ENCODE measurements at places on chromosomes 1 and 21. TPM values are rescaled to one million over a fixed set of nuclear protein-coding genes. Genes with fewer than 3 reads are reported as not detected.

GRCh38 chr1:204102739-204103430 lies 30.0 kb downstream of the SOX13 start:
- DNase-seq = no peak

Gene DEDD
- total RNA-seq = 37.5 TPM

DNA sequence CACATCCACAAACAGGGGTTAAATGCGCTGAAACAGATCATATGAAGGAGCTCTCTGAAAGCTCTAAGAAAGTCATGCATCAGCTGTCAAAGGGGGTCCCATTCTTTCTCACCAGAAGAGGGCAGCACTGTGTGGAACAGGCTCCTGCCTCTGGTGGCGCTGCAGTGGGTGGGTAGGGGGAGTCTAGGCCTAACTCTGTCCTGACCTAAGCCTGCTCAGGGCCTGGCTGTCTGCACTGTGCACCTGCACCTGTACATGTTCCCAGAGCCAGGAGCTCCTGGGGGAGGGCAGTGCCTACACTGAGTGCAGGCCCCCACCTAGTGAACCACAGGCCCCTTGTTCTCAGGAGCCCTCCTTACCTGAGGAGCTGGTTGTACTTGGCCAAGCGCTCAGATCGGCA lies 16.0 kb downstream of the ENO1 start:
- no peak for DNase-seq

Gene BCAR3
- total RNA-seq = 23.5 TPM

- no peak for DNase-seq
These were observed 25.4 kb downstream of the TEX35 start for GRCh38 chr1:178538192-178538916.

- no peak for DNase-seq
These were observed 23.5 kb upstream of the SYDE2 start for GRCh38 chr1:85224295-85224694.

GRCh38 chr1:220315070-220315839 lies 43.0 kb upstream of the RAB3GAP2 start:
- DNase-seq = no peak

DNA sequence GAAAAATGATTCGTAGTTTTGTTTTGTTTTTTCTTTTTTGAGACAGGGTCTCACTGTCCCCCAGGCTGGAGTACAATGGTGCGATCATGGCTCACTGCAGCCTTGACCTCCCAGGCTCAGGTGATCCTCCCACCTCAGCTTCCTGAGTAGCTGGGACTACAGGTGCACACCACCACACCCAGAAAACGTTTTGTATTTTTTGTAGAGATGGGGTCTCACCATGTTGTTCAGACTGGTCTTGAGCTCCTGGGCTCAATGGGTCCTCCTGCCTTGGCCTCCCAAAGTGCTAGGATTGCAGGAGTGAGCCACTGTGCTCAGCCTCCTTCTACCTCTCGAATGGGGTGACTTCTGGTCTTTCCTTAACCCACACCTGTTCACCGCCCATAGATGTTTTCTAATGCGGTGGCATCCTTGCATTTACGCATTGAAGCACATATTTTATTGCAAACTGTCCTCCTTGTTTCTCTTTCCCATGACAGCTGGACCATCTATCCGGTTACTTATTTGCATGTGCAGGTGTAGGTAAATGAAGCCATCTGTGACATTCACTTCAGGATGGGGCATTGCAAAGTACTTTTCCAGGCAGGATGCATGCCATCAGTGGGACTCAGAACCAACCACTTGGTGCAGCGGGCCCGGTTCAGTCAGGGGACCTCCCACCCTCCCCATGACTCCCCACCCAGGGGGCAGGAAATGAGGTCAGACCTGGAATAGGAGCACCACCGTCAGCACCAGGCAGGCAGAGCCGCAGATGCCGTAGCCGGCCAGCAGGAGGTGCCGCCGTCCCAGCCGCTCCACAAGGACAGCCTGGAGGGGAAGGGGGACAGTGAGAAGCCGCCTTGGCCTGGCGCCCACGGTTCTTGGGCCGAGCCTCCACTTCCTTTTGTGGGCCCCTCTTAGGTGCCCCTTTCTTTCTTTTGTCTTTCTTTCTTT lies 16.5 kb downstream of the SLC2A7 start:
- no peak for DNase-seq

DNA sequence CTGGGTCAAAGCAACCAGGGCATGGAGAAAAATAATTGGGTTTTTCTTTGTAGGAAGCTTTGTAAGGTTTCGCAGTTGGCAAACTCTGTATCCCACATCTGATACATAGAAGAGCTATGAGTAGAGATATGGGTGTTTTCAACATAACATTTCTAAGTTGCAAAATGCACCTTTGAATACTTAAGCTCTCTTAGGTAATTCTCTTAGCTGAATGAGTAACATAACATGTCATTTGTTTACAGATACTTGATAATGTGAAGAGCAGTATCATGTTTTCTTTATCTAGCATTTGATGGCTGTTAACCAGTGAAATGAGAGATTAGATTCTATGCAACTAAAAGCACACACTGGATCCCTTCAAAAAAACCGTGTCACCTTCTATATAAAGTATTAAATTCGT lies 21.6 kb downstream of the RAVER2 start:
- no peak for DNase-seq

- DNase-seq = no peak
These were observed 29.3 kb downstream of the PIK3CD start for GRCh38 chr1:9680828-9681227.

Gene LCE1C
- total RNA-seq = not detected

DNA sequence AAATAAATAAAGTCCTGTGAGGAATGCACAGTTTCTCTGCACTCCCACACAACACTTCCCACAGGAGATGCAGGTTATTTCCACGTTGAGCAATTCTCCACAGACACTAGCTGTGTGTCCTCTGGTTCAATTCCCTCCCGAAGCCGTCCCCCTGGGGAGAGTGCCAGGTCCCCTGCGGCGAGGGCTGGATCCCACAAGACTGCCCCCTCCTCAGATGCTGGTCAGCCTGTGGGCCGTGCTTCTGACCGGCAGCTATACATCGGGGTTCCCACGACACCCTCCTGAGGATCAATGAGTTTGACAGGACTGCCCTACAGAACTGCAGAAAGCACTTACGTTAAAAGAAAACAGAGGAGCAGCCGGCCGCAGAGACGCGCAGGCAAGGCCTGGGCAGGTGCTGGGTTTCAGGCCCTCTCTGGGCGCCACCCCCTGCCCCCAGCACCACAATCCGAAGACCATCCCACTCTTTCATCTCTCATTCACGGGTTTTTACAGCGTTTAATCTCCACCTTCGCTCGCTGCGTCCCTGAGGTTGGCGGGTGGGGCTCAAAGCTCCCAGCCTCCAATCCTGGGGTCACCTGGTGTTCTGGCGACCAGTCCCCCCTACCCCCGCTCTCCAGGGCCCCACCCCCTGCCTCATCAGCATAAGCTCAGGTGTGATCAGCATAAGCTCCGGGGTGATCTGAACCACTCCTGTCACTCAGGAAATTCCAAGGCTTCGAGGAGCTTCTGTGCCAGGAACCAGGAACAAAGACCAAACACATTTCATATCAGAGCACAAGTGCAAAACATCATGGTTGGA lies 9.3 kb downstream of the SLC35E2B start:
- DNase-seq = no peak

GRCh38 chr1:36122062-36123030 lies 2.7 kb downstream of the COL8A2 start:
- DNase-seq = no peak

Gene MTARC1
- total RNA-seq = 25.2 TPM

DNA sequence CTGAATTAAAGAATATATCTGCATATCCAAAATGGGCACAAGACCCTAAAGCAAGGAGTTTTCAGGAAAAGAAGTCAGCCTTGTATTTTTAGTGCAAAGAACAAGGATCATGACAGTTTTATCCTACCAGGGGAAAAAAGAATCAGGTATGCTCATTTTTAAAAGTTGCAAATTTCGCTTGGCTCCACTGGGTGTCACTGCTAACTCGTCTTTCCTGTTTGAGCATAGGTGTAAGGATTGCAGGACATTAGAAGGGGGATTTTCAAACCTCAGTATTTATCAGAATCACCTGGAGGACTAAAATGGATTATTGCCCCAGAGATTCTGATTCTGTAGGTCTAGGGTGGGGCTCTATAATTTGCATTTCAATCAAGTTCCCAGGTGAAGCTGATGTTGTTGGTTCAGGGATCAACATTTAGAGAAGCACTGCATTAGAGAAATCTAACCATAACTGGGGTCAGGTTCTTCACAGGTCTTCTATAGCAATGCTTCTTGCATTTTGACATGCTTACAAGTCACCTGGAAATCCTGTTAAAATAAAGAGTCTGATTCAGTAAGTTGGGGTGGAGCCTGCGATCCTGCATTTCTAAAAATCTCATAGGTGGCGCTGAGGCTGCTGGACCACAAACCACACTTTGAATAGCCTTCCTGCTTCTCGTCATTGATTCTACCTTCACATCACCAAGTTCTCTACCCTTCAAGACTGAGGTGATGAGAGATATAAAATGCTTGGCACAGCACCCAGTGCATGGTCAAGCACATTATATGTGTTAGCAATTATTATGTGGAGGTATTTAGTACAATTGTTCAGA lies 39.6 kb downstream of the NUF2 start:
- no peak for DNase-seq

DNA sequence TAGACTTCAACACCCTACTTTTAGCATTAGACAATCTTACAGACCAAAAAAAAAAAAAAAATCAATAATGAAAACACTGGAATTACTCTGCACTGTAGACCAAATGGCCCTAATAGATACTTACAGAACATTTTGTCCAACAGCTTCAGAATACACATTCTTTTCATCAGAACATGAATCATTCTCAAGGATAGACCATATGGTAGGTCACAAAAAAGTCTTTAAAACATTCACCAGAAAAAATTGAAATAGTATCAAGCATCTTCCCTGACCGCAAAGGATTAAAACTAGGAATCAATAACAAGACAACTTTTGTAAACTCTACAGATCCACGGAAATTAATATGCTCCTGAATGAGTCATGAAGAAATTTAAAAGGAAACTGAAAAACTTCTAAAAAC lies 22.5 kb downstream of the ZNF670 start:
- DNase-seq = no peak

Gene EIF4G3
- total RNA-seq = 44.5 TPM

GRCh38 chr1:247317702-247318101 lies 14.0 kb downstream of the ZNF496 start:
- DNase-seq = no peak

Gene OR2T34
- not detected for total RNA-seq

Gene STYXL2
- total RNA-seq = 0.17 TPM

Gene REN
- total RNA-seq = 0.81 TPM

GRCh38 chr1:22483121-22483520 lies 31.5 kb downstream of the ZBTB40 start:
- DNase-seq = no peak

Gene DPT
- total RNA-seq = 44.7 TPM

- DNase-seq = peak; percentile 92
These were observed 106.5 kb upstream of the SLC44A3 start for GRCh38 chr1:94713472-94714141.

DNA sequence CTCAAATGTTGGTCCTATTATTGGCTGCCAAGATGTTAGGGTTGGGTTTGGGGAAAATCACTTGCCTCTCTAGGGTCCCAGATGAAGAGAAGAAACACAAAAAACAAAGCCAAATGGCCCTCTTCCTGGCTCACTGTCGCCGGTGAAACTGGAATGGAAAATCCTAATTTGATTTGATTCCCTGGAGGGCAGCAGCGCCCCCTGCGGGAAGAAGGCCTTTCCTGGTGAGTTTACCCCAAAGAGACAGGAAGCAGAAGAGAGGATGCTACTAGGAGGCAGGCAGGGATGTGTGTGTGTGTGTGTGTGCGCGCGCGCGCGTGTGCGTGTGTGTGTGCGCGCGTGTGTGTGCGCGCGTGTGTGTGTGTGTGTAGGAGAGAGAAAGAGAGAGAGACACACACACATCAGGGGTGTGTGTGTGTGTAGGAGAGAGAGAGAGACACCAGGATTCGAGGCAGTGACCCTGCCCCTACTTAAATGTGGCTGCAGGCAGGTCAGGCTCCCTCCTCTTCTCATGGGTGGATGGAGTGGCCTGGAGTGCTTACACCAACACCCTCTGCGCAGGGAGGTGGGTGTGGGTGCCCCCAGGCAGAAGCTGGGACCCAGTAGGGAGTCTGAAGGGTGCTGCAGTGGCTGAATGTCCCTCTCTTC lies 3.1 kb upstream of the SELENON start:
- peak; percentile 93 for DNase-seq

DNA sequence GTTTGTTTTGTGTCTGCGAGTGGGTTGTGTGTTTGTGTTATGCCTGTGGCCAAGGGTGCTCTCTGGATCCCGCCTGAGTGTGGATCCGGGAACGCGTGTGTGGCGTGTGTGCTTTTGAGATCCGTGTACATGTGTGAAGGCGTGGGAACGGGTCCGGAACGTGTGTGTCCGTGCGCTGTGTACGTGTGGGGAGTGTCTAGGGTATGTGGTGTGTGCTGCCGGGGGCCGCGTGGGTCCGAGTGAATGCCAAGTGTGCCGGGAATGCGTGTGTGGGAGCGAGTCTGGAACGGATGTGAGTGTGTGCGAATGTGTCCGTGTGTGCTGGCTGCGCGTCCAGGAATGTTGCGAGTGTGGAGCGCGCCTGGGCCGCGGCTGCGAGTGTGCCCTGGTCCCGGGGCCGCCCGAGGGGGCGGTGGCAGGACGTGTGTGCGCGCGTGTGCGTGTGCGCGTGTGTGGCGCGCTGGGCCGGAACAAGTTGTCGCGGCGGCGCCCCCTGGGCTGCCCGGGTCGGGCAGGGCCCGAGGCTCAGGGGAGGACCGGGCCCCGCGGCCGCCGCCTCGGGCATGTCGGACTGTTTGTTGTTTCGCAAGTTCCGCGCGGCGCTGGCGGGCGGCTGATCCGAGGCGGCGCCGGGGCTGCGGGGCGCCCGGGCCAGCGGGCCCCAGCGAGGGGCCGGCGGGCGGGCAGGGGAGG lies 953 bp downstream of the PTPRU start:
- peak; percentile 85 for DNase-seq

DNA sequence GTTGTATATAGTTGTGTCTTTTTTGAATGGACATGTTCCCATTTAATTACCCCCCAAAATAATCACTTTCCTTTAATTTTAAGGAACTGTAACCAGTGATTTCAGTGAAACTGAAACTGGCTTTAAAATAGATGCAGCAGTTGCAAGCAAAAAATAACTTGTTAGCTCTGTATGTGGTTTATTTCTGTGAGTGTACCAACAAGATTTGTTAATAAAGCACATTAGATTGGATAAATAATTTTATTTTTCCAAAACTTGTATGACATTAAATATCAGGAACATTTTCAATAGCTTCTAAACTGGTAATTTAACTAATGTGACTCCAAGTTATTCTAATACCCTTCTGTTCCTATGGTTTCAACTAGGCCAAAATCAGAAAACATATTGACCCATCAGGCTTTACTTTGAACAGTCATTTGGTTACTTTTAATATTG lies 184.3 kb upstream of the CACYBP start:
- no peak for DNase-seq

Data from upper lobe of right lung (tissue), 1 donor.